A172 (cell line): ENCODE measurements at places on chromosomes 1 and 21. TPM values are rescaled to one million over a fixed set of nuclear protein-coding genes. Genes with fewer than 3 reads are reported as not detected.
A peak's percentile ranks its signal among the peaks of the same experiment; 100 is the strongest.

OR6N1 gene
- total RNA-seq = not detected in 2 replicates

NT5C1A gene
- not detected in 2 replicates for total RNA-seq

GRCh38 chr1:161502181-161502580, 3.1 kb upstream of the FCGR2A start:
- DNase-seq = no peak

GRCh38 chr1:38005195-38006007, at the start of gene FHL3:
FHL3 (minus strand) TSS chr1:38005514; CDS start chr1:37999412, 6,102 bp downstream.
- DNase-seq = peak; percentile 18

- DNase-seq = no peak
Measured at GRCh38 chr1:227941509-227942020, 6.2 kb downstream of the WNT9A start.
